ENCODE measurements at places on chromosomes 1 and 21. TPM values are rescaled to one million over a fixed set of nuclear protein-coding genes. Genes with fewer than 3 reads are reported as not detected.

Gene MATN1
- 0.33 TPM for total RNA-seq

GRCh38 chr1:230761443-230762167, 14.4 kb downstream of the CAPN9 start:
- no peaks in the 10 kb centered on the region for H3K36me3 ChIP-seq
- H3K27ac ChIP-seq = no peak overlapping the region
- DNase-seq = no peak
- H3K4me3 ChIP-seq = no peak overlapping the region
- H3K4me1 ChIP-seq = no peaks in the 10 kb centered on the region
- no peaks in the 10 kb centered on the region for H3K27me3 ChIP-seq

DNA sequence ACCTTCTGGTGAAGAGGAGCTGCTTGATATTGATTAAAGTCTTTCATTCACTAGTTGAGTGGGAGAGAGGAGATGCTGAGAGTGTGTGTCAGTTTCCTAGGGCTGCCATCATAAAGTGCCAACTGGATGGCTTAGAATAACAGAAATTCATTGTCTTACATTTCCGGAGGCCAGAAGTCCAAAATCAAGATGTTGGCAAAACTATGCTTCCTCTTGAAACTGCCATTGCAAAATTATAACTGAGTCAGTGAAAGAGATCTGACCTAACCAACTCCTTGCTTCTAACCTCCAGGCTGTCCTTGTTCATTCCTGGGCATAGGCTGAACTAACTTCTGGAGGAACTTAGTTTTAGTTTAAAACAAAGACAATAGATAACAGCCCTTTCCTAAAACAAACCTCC, 47.1 kb downstream of the PTGS2 start:
- no peaks in the 10 kb centered on the region for H3K36me3 ChIP-seq
- no peaks in the 10 kb centered on the region for H3K4me1 ChIP-seq
- H3K27me3 ChIP-seq = no peaks in the 10 kb centered on the region
- H3K27ac ChIP-seq = no peak overlapping the region
- DNase-seq = no peak

Gene TBX19
- 2.0 TPM for total RNA-seq

Gene NR0B2
- total RNA-seq = 34.8 TPM
